AG08395 (cell line): ENCODE measurements at places on chromosomes 7 and 10.

- no peak for DNase-seq
Observed at GRCh38 chr7:142313528-142313927, 55.7 kb upstream of the PRSS58 start.

- DNase-seq = no peak
Observed at GRCh38 chr7:13031468-13031867, 344.0 kb downstream of the ARL4A start.

DNA sequence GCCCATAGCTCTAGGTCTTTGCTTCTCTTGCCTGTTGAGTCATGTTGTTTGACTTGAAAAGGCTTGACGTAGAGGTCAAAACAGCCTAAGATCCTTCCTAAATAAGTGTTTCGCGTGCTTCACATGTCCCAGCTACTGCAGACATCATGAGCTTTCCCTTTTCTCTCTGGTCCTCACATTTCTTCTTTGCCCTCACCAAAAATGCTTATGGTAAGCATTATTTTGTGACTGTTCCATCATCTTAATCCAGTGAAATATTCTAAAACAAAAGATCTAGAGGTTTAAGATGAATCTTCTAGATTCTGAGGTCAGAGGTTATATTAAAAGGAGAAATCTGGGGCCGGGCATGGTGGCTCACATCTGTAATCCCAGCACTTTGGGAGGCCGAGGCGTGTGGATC lies 8.5 kb upstream of the ACSL5 start:
- DNase-seq = no peak

DNA sequence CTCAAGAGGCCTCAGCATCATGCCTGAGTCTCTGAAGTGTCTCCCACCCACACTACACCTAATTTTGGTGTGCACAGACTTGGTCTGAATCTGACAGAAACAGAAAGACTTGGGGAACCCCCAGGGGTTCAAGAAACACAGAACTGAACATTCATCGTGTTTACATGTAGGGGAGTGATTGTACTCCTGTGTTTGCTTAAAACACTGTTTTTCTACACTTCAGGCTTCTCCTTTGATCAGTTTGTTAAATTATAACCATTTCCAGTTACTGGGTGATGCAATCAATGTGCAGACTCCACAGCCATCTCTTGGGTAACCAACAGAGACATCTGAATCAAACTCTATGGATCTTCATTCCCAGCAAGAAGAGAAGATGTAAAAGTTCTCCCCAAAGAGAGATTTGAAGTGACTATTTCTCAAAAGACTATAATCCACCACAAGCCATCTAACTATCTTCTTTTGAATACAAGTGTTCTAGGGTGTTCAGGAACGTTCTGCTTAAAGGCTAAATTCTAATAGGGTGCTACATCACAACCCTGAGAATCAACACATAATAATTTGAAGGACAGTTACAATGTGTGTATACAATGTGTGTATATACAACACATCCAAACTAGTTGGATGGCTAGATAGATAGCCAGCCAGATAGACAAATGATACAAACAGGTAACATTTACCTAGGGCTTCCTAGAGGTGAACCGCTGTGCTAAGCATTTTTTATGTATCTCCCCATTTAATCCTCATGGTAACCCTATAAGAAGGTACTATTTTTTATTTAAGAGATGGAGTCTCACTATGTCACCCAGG lies 34.2 kb downstream of the DNAJC12 start:
- DNase-seq = no peak

DNA sequence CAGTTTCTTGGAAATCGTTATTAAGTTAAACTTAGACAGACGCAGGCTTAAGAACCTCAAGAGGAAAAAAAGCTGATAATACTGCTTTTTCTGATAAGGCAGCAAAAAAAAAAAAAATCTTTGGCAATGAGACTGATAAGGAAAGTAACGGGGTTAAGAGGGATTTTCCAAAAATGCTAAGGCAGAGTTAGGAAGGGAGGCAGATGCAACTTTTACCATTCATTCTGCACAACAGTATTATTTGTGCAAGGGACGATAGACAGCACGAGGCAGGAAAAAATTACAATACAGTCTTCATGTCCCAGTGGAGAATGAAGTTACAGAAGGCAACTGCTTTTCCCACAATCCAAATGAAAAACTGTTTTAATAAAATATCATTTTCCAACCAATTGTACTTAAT lies 194.0 kb downstream of the DOCK4 start:
- no peak for DNase-seq

DNA sequence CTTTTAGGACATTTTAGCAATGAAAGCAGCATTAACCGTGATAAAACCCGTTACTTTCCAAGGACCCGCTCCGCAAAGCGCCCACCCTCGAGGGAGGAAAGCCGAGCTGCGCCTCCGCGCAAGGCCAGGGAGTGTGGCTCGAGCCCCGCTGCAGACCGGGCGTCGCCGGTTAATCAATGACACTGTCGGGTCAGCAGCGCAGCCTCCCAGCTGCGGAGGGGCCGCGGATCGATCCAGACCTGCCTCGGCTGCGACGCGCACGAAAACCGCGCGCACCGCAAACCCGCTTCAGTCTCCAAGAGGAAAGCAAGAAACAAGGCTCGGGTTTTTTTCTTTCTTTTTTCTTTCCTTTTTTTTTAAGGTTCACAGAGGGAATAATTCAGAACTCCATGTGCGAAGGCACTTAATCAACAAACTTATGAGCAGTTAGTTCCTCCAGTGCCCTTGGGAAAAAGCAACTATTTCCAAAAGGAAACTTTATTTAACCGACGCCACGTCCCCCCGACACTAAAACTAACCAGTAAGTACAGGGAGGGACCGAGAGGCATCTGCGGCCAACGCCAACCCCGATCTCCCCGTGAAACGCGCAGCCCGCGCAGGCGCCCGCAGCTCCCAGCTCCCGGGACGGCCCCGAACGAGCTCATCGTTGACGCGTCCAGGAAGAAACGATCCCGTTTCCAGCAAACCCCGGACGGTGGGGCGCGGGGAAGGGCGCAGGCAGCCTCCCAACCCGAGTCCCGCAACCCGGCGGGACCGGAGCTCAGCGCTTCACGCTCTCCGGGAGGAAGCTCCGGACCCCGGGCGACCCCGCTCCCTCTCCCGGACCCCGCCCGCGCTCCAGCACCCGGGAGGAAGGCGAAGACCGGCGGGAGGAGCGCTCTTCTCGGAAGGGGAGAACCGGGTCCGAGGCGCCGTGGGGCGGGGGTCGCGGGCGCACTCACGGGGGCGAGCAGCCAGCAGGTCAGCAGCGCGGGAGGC lies 598 bp downstream of the VIPR2 start:
- DNase-seq = no peak

GRCh38 chr7:69219381-69219780 lies 378.9 kb upstream of the AUTS2 start:
- peak; percentile 56 for DNase-seq

DNA sequence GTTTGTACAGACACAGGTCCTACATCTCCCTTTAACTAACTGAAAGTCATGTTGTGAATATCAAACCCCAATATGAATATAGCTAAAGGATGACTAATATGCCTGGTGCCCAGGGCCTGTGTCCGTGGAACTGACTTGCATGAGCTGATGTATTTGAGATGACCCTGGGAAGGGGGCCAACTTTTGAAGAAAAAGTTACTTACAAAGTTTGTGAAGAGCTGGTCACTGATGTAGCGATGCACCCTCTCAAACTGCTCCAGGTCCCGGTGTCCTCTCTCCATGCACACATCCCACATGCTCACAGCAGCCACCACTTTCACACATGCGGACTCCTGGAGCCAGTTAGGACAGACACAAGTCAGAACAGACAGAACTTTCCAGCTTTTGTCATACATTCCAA lies 106.2 kb downstream of the ABCC2 start:
- DNase-seq = peak; percentile 57

DNA sequence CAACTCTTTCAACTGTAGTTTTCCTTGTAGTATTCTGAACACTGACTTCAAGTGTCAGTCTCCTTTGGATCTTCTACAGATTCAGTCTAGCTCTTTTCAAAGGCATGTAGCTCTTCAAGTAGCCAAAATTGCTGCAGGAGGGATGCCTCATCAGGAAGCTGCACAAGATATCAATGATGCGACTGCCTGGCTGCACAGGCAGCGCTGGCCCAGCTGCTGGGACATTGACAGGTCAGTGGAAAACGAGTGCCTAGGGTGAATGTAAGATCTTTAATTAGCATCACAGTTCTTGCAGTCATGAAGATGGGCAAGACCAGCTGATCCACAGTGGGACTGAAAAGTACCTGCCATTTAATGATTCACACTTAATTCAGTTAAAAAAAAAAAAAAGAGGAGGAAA lies 167.6 kb downstream of the ANK3 start:
- DNase-seq = no peak

DNA sequence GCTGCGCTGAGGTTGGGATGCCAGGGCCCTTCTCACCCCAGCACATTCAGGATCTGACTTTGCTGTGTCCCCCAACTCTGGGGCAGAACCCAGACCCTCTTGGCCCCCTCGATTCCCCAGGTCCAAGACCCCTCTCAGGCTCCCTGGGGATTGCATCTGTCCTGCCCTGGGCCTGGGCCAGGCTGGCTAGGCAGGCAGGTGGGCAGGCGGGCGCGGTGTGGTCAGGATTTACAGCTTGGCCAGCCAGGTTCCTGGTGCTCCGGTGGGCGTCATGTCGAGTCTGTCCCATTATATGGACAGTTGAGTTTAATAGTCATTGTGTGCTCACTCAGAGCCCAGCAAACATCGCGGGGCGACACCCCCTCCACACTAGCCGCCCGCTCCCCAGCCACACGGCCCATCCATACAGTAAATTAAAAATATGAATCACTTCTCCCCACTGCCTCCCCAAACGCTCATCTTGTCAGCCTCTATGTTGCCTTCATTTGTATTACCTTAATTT lies 23.5 kb downstream of the POLL start:
- DNase-seq = no peak

DNA sequence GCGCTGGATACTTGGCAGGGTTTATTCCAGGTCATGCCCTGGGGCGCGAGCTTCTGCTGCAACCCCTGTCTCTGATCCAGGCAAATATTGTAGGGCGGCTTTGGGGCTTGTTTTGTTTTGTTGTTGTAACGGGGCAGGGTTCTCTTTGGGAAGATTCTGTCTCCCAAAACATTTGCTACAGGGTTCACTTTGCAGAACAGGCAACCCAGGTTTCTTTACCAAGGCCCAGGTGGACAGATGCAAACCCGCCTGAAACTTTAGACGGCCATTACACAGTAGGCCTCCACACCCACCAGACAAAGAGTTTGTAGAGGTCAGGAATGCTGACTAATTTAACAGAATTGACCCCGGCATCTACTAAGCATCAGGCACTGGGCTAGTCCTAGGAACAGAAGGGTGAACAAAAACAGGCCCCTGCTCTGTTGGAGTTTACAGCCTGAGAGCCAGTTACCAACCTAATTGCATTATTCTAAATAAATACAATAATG lies 567 bp upstream of the CDCA7L start:
- no peak for DNase-seq

DNA sequence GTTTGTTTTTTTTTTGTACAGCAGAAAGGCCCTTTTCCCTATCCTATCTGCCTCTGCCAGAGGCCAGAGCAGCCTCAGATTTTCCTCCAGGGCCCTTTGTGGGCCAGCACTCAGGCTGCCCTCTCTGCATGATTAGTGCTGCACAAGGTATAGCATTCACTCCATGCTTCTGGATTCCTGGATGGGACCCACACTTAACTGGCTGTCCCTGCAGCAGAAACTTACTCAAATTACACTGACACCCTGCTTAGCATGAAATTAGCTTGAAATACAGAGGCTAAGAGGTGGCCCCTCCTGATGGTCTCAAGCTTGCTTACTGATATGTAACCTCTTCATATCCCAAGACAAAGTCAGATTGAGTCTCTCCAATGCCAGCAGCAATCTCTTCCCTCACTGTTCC lies 239.3 kb downstream of the SORCS1 start:
- no peak for DNase-seq

DNA sequence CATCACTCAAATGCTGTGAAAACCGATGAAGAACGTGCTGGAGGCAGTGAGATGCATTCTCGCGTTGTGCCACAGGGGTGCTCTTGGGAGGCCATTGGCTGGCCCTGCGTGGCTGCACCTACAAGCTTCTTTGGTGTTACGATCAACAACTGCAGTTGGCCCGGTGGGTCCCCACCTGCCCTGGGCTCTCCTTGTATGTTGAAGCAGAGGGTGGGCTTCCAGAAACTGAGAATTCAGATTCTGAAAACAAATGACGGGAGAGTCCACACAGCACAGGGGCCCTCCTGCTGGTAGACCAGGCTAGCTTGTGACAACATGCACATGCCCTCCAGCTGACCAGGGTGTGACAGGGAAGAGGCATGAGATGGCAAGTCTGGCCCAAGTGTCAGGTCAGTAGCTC lies 23.7 kb upstream of the DDC start:
- DNase-seq = no peak

GRCh38 chr7:1301882-1302251 lies 69.2 kb downstream of the UNCX start:
- DNase-seq = no peak

- DNase-seq = no peak
Observed at GRCh38 chr7:101996131-101996691, 178.8 kb downstream of the CUX1 start.

DNA sequence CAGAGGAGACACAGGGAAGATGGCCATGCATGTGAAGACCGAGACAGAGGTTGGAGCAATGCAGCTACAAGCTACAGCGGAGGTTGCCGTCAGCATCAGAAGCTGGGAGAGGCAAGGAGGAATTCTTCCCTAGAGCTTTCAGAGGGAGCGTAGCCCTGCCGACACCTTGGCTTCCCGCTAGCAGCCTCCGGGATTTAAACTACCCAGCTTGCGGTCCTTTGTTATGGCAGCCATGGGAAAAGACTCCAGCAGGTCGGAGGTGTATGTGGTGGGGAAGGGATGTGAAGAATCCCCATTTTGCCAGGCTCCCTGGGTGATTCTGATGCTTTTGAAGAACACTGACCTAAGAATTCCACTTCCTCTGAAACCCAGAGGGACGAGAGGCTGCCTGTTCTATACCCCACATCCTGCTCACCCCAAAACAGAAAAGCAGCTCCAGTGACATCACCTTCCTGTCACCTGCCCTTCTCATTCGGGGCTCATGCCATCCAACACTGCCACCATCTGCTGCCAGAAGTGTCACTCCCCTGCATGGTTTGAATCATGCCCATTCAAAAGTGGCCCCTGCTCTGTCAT lies 3.3 kb upstream of the SEPHS1 start:
- no peak for DNase-seq

- no peak for DNase-seq
Observed at GRCh38 chr7:151984612-151985011, 28.4 kb downstream of the GALNTL5 start.

GRCh38 chr7:32023376-32023775 lies 46.8 kb downstream of the PDE1C start:
- DNase-seq = no peak

GRCh38 chr10:23371073-23371472 lies 26.5 kb upstream of the C10orf67 start:
- DNase-seq = no peak

DNA sequence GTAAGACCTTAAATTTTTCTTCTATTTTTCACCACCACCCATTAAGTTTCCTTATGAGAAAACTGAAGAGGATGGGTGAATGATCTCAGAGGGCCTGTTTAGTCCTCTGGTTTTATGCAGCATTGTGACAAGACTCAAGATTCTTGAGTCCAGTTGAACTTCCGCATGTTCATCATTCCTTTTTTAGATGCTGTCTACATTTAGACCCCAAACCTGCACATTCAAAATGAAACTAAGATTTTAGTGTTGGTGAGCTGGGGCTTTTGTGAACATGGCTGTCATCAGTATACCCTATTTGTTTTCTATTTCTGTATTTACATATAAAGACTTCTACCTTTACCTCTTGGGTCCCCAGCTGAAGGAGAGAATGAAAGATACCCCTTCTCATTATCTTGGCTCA lies 31.1 kb downstream of the NET1 start:
- DNase-seq = no peak
